Suprapubic skin (tissue), 4 donors: ENCODE measurements at places on chromosomes 1 and 21.

DNA sequence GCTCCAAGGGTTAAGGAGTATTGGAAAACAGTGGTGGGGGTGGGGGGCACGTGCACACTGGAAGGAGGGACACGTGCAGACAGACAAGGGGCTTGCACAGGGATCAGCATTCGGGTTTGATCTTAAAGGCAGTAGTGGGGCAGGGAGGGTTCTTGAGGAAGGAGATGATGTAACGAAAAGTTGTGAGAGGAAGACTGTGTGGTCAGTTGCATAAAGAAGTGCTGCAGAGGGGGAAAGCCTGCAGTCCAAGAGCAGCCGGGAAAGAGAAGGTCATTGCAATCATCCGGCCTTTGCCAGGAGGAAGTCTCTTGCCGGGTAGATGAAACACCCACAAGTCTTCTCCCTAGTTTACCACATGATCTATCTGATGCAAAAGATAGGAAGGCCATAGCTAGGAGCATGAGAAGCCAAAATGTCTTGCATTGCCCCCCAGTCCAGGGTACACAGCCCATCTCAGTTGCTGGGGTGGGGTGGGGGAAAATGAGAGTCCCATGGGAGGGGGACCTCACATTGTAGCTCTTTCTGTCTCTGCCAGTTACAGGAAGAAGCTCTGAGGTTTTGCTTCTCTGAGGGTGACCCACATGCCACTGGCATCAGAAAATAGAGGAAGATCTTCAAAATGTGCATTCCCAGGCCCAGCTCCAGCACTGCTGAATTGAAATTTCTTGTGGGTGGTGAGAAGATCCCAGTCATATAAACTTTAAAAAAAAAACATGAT is 202.5 kb upstream of the RAB4A start:
- no peak for DNase-seq

DNA sequence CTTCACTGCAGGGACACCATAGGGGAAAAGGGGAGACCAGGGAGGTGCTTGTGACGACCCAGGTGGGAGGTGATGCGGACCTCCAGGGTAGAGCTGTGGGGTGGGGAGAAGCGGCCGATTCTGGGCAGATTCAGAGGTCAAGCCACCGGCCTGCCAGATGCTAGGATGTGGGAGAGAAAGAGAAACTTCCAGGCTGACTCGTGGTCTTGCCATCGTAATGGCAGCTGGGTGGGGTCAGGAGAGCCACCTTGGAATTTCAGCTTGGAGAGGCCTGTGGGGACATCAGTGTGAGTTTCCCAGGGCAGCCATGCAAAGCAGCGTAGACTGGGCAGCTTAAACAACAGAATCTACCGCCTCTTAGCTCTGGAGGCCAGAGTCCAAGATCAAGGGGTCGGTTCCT is 258.0 kb upstream of the VAMP3 start:
- DNase-seq = no peak

GRCh38 chr1:59128784-59129227 is 168.1 kb upstream of the FGGY start:
- DNase-seq = no peak

DNA sequence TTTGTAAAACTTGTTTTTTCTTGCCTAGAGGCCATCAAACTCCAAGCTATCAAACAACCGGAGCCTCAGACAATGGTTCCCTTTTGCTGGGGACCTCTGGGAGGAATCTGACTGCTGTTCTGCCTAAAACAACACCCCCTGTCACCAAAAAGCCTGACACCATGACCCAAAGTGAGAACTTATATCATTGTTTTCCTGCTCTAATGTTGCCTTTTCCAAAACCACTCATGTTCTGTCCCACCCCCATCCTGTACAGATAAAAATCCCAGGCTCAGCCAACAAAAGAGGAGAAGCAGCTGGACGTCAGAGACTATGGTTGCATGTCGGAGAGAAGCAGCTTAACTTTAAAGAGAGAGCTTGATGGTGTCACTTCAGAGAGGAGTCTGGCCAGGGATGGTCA is 327.2 kb upstream of the CXADR start:
- no peak for DNase-seq

GRCh38 chr1:93023281-93023680 is 55.8 kb upstream of the MTF2 start:
- DNase-seq = no peak

DNA sequence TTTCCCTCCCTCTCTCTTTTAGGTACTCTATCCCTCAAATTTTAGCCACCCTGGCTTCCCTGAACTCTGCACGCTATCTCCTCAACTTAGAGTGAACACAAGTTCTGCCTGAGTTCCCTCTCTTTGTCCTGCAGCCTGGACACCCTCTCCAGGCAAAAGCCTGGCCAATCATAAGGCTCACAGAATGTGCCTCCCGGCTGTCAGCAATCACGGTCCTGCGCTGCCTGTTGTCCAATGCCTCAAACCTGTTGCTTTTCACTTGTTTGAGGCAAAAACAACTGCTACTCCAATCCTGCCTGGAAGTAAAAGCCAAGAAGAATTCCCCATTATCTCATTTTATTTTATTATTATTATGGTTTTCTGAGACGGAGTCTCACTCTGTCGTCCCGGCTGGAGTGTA is 66.1 kb downstream of the LGR6 start:
- DNase-seq = no peak

- DNase-seq = no peak
These were observed 141.9 kb downstream of the ZNF281 start for GRCh38 chr1:200267937-200268336.

DNA sequence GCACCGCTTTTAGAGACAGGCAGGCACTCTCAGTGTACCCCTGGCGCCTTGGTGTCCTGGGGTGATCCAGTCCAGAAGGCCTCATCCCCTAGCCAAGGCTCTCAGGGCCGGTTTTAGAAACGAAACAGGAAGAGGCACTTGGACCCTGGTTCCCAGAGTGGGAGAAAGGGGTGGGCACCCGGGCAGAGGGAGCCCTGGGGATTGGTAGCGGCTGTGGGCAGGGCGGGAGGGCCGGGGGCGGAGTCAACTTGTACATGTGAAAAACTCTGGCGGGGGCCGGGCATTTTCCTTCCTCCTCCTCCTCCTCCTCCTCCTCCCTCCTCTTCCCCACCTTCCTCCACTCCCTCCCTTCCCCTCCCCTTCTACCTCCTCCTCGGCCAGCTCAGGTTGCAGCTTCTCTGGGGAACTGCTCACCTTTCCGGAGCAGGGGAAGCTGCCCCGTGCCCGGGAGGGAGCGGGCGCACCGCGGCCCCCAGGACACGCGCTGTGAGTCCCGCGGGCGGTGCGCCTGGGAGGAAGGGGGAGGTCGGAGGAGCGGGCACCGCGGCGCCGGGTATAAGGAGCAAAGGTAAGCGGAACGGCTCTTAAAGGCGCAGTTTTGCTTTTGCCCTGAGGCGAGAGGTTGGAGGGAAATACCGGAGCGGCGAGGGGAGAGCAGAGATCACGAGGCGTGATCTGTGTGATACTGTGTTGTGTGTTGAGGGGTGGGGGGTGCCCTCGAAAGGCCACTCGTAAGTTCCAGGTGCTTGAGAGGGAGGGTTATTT is at the start of gene CDK18:
CDK18 (plus strand) TSS at position 359 of the 765 bp plus-strand sequence. CDS start 18,499 bp downstream, outside the sequence.
- DNase-seq = no peak

DNA sequence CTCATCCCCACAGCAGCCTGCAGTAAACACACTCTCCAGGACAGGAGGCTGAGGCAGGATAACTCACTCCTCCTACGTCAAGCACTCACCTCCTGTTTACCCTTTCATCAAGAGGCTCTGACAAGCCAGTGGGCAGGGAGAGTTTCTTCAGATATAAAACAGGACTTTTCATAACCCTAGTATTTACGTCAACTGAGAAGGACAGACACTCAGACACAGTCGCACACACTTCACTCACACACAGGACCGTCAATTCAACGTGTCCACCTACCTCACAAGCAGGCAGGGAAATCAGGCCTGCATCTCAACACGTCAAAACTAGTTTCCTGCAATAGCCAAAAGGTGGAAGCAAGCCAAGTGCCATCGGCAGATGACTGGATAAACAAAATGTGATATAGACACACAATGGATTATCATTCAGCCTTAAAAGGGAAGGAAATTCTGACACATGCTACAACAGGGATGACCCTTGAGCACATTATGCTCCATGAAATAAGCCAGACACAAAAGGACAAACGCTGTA is 48.6 kb downstream of the ITPKB start:
- DNase-seq = no peak

DNA sequence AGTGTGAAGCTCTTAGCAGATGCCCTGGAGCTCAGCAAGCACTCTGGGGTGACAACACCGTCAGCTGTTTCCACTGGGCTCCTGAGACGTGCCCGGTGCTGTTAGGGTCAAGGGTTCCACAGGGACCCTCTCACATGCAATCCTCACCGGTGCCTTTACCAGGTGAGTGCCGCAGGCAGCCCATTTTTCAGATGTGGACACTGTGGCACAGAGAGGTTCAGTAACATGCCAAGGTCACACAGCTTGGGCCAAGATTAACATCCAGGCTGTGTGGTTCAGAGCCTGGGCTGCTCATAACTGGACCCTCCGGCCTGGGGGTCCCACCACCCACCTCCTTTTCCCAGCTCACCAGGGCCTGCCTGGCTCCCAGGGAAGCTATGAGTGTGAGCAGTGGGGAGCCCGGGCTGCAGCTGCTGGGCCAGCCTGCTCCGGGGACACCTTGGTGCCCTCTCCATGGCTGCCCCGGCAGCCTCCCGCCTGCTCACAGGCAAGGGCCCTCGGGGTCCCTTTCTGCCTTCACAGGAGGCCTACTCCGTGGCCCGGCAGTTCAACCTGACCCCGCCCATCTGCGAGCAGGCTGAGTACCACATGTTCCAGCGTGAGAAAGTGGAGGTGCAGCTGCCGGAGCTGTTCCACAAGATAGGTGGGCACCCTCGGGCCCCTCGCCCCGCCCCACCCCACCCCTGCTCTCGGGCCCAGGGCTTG is 49.3 kb downstream of the KCNAB2 start:
- no peak for DNase-seq

DNA sequence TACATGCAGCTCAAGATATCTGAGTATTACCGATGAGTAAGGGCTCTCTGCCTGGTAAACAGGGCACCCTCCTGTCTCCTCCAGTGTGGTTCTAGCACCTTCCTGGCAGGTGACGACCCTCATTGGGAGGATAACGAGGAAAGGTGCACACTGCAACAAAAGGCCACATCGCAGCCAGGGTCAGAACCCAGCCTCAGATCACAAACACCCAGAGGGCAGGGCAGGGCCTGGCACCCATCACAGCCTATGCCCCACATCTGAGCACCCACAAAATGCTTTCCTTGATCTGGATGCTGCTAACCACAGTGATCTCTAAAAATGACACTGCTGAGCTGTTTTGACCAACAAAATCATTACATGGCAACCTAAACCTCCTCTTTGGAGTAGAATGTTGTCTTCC is 23.8 kb downstream of the C1orf198 start:
- no peak for DNase-seq

DNA sequence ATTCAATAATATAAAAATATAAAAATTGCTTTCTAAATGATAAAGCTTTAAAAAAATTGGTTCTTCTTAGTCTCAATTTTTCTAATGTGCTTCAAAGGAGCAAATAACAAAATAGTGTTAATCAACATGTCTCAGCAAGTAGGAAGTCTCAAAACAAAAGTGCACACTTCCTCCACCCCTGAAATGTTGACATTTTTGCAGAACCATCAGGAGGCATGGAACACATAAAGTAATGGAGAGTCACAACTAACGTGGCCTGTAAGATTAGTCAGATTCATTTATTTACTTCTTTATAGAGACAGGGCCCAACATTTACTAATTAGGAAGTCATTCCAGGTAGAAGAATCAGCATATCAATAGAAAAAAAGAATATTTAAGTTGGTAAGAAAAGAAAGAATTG is 34.9 kb upstream of the FMO2 start:
- DNase-seq = no peak

GRCh38 chr1:29322861-29323585 is 86.7 kb downstream of the PTPRU start:
- no peak for DNase-seq

DNA sequence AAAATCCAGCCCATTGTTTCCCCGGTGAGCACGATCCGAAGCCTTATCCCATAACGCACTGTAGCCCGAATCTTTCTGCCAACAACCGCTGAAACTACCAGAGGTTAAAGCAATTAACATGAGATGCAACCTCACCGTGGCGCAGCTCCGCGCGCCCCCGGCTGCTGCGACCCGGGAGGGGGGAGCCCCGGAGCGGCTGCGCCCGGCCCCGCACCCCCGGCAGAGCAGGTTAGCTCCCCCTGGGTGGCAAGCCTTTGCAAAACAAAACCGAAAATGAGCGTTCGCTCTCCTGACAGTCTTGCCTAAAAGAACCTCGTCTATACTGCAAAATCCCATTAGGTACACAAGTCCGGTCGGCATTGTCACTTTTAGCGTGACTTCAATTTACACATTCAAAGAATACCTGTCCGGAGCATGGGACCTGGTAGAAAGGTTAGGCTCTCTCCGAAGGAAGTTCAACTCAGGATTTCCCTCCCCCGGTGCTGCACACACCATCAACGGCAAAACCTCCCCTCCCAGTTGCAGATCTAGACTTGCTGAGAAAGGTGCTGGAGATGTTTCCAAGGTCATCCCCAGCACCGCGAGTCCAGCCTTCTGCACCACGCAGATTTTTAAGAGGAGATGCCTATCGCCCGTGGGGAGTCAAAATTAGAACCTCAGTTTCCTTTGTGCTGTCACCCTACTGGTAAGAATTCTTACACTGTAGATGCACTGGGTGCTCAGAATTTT is 107.5 kb downstream of the ZNF281 start:
- DNase-seq = no peak

DNA sequence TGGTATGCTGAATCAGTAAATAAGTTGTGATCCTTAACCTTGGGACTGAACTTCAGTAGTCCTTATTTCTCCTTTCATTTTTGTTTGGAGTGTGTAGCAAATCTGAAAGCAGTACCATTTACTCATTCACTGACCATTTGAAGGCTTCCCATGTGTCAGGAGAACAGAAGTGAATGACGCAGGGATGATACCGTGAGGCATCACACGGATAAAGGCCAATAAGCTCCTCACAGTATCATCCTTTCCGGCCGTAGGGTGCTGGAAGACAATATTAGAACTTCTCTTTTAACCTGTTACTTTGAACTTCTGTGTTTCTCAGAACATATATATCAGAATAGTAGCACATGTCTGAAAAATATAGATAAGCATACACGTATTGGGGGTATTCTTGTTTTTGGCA is 21.3 kb downstream of the BACH1 start:
- no peak for DNase-seq

DNA sequence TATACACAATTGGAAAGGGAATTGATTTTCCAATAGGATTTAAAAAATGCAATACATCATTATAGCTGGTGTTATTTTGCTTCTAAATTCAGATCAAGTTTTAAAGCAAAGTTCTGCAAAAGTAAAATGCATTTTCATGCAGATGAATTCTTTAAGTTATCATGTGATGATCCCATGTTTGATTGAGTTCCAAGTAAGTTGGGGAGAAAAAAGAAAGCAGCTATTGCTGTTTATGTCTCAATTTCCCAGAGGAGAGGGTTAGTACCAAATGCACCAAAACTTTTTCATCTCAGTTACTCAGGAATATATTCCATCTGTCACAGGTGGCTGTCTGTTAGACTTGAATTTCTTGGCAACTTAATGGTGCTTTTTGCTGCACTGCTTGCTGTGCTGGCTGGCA is 29.7 kb downstream of the HSPA13 start:
- DNase-seq = no peak

- DNase-seq = no peak
These were observed 52.5 kb downstream of the ZNF697 start for GRCh38 chr1:119595606-119596005.

- no peak for DNase-seq
These were observed 27.8 kb upstream of the SLC26A9 start for GRCh38 chr1:205971082-205971481.

- no peak for DNase-seq
These were observed 62.3 kb downstream of the EIF4G3 start for GRCh38 chr1:21114431-21114830.

- DNase-seq = no peak
These were observed 77.8 kb downstream of the BACH1 start for GRCh38 chr21:29376556-29376955.

- DNase-seq = no peak
These were observed 34.7 kb downstream of the ST3GAL3 start for GRCh38 chr1:43742026-43742425.
